Small intestine (tissue), 16 donors: ENCODE measurements at places on chromosomes 6 and 20. TPM values are rescaled to one million over a fixed set of nuclear protein-coding genes. Genes with fewer than 3 reads are reported as not detected.

- DNase-seq = no peak
Measured at GRCh38 chr6:159416891-159417560, 247.8 kb downstream of the FNDC1 start.

Gene MCHR2
- not detected for polyA plus RNA-seq

GRCh38 chr20:58028123-58028522 lies 200.3 kb downstream of the ANKRD60 start:
- DNase-seq = no peak

DNA sequence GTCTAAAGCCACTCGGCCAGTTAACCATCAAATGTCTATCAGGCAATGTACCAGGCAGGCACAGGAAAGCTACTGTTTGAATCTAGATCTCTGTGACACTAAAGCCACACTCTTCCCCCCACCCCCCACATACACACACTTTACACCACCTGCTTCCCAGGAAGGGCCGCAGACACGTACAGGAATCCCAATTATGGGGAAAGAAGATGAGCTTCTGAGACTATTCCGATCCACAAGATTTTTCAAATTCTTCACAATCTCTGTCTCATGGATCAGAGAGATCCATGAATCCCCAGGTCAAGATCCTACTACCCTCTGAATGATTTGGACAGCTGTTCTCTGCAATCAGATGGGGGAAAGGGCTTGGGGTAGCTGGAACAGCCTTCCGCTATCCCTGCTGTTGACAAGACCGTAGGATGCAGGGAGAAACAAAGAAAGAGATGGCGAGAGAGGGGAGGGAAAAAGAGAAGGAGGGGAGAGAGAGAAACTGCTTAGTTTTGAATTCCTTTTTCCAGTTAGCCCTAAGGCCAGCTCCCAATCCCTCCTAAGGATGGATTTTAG lies 25.4 kb upstream of the RIMS4 start:
- DNase-seq = no peak

Gene NRSN1
- polyA plus RNA-seq = not detected

DNA sequence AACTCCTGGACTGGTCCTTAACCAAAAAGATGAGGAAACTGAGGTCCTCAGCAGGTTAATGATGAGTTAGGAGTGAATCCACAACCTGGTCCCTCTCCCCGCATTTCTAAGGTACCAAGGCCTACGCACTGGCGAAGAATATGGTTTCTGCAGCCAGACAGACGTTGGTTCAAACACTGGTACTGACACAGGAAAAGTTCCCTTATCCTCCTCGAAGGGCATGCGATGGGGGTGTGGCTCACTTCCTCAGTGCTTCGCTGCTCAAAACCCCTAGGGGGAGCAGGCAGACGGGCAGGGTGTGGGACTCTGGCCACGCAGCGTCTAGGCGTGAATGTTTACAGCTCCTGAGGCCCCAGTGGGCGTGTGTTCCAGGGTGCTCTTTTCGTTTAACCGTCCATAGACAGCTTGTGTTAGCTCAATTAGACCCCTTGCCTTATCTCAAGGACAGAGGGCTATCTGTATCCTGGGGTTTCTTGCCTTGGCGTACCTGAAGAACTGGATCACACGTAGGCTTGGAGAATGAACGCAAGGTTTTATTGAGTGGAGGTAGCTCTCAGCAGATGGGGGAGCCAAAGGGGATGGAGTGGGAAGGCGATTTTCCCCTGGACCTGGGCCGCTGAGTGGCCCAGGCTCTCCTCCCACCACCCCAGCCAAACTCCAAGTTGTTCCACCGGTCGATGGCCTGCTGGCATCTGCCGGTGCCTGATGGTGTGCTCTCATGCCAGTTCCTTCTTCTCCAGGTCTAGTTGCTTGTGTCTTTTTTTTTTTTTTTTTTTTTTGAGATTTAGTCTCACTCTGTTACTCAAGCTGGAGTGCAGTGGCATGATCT lies 31.8 kb upstream of the PTPN1 start:
- DNase-seq = peak; percentile 81

DNA sequence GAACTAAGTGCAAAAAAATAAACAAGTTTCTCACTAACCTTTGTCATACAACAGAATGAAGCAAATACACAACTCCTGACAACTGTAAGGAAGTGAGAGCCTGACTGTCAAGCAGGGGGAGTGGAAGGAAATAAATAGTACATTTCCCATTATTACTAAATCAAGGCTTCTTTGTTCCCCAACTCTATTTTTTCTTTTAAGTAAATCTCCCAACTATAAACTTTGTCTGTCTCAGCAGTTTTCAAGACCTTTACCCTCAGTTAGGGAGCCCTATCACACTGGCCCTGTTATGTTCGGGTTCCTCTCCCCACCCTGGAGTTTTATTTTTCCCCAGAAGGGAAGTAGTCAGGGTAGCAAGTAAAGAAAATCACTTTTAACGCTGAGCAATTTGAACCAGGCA lies 24.1 kb upstream of the IPCEF1 start:
- peak; percentile 11 for DNase-seq

GRCh38 chr6:29507319-29507718 lies 19.6 kb upstream of the MAS1L start:
- DNase-seq = no peak
